ENCODE measurements at places on chromosomes 13 and 19.

- DNase-seq, result peak; percentile 1
Measured at GRCh38 chr13:92074658-92075057, 676.2 kb downstream of the GPC5 start.

- no peak for DNase-seq
Measured at GRCh38 chr19:12751635-12752034, at the start of gene BEST2. Gene BEST2 (plus strand): TSS chr19:12751791. CDS start chr19:12752593, 802 bp downstream.

GRCh38 chr19:7596211-7596937 lies 711 bp downstream of the CAMSAP3 start:
- no peak for DNase-seq

GRCh38 chr19:28075229-28075628 lies 1137.7 kb downstream of the UQCRFS1 start:
- DNase-seq, result no peak

DNA sequence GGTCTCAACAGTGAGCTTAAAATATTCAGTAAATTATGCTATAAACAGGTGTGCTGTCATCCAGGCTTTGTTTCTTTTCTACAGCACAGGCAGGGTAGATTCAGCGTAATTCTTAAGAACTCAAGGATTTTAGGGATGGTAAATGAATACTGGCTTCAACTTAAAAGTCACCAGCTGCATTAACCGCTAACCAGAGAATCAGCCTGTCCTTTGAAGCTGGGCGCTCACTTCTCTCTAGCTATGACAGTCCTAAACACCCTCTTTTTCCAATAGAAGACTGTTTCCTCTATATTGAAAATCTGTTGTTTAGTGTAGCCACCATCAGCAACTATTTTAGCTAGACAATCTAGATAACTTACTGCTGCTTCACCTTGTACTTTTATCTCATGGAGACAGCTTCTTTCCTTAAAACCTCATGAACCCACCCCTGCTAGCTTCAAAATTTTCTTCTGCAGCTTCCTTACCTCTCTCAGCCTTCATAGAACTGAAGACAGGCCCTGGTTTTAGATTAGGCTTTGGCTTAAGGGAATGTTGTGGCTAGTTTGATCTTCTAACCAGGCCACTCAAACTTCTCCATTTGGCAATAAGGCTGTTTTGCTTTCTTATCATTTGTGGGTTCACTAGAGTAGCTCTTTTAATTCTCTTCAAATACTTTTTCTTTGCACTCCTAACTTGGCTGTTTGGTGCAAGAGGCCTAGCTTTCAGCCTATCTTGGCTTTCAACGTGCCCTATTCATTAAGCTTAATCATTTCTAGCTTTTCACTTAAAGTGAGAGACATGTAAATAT lies 89.5 kb downstream of the USP12 start:
- no peak for DNase-seq

Measured in activated CD4-positive, alpha-beta T cell treated with anti-CD3 and anti-CD28 coated beads, Interleukin-2, Interleukin-6, amounts not matched to agents 100 ng/mL and 50 ng/mL, durations not matched to agents 16 hours and 8 hours (primary cell).